ENCODE measurements at places on chromosomes 1 and 21. TPM values are rescaled to one million over a fixed set of nuclear protein-coding genes. Genes with fewer than 3 reads are reported as not detected.

The ZMYM1 gene
- total RNA-seq, result 16.5 TPM

The TARDBP gene
- total RNA-seq, result 33.2 TPM

The ACTN2 gene
- not detected for total RNA-seq

The HHAT gene
- total RNA-seq, result 1.8 TPM

The EXO1 gene
- total RNA-seq, result 5.7 TPM

The CRNN gene
- total RNA-seq, result not detected

The ADAMTSL4 gene
- 13.8 TPM for total RNA-seq

The VHLL gene
- not detected for total RNA-seq

The KLF18 gene
- total RNA-seq, result not detected

The LAMC2 gene
- total RNA-seq, result 1.6 TPM

The TAS1R1 gene
- total RNA-seq, result not detected

The ORC1 gene
- 5.8 TPM for total RNA-seq

The CYP4A11 gene
- total RNA-seq, result not detected

The ARPC5 gene
- total RNA-seq, result 183 TPM

Measured in myometrial cell (primary cell).